Sciatic nerve (tissue), 2 donors: ENCODE measurements at places on chromosomes 5 and 9. TPM values are rescaled to one million over a fixed set of nuclear protein-coding genes. Genes with fewer than 3 reads are reported as not detected.

SPATA31E1 gene
- total RNA-seq = not detected

ACTBL2 gene
- total RNA-seq = not detected

ZNF782 gene
- 10.5 TPM for total RNA-seq

DNA sequence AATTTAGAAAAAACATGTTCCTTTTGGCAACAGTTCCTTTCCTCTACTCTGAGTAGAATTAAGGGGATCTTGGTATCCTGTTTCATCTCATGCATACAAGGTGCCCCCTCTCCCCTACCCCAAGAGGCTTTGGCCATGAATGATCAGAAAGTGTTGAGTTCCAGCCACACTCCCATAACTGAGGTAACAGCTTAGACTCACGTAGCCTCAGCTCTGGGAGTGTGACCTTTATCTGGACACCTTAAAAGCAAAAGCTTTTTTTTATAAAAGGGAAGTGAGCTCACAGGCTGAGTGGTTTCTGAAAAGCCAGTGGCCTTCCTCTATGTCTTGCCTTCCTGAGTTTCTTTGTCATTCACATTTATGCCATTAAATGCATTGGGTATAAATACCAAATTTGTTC is 900 bp upstream of the HAVCR2 start:
- no peak for DNase-seq

- no peak for DNase-seq
Observed at GRCh38 chr5:59236986-59237385, 654.1 kb downstream of the RAB3C start.

- DNase-seq = no peak
Observed at GRCh38 chr9:121599872-121600585, 51.4 kb upstream of the DAB2IP start.
